ENCODE measurements at places on chromosomes 13 and 19.

DNA sequence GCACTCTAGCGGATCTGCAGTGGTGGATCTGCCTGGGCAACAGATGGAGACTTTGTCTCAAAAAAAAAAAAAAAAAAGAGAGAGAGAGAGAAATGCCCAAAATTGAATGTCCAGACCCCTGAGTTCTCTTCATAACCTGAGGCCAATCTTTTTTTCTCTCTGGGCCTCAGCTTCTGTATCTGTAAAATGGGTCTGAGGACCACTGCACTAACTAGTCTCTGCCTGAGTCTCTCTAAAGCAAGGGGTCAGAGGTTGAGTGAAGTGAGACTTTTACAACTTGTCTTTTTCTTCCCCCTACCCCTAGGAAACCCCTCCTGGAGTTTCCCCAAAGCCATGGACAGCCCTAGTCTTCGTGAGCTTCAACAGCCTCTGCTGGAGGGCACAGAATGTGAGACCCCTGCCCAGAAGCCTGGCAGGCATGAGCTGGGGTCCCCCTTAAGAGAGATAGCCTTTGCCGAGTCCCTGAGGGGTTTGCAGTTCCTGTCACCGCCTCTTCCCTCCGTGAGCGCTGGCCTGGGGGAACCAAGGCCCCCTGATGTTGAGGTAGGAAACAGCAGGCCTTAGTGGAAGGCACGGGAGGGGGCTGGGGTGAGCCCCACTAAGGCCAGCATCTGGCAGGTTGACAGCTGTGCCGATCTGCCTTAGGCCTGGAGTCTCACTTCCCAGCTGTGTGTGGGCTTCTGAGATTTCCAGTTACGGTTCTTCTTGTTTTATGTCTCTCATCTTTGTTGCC is 1.8 kb downstream of the TMEM91 start:
- H3K4me1 ChIP-seq, result peaks cover 8% of the 10 kb centered on the region
- H3K27ac ChIP-seq, result no peak overlapping the region
- DNase-seq, result no peak
- no peak overlapping the region for H3K4me3 ChIP-seq
- no peaks in the 10 kb centered on the region for H3K36me3 ChIP-seq

- peaks cover 8% of the 10 kb centered on the region for H3K27me3 ChIP-seq
- H3K4me1 ChIP-seq, result no peaks in the 10 kb centered on the region
- no peak overlapping the region for H3K27ac ChIP-seq
- no peak for DNase-seq
- H3K4me3 ChIP-seq, result no peak overlapping the region
Measured at GRCh38 chr13:23991119-23991518, 93.8 kb upstream of the C1QTNF9B start.

DNA sequence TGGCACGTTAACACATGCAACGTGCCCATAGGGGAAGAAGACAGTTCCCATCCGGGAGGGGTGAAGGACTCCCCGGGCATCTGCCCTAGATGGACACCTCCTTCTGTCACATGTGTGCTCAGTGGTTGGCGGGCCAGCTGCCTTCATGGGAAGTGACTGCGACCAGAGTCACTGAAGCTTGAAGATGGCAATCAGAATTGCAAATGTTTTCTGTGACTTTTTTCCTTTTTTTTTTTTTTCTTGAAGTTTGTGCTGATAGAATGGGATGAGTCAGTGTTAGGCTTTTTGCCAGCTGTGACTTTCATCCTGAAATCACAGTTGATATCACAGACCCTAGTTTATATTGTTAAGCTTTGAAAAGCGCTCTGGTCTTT is 109.2 kb upstream of the MCF2L start:
- no peak overlapping the region for H3K4me3 ChIP-seq
- H3K36me3 ChIP-seq, result peaks cover 7% of the 10 kb centered on the region
- H3K4me1 ChIP-seq, result peaks cover 11% of the 10 kb centered on the region
- no peaks in the 10 kb centered on the region for H3K27me3 ChIP-seq
- peak overlapping the region; percentile 14 for H3K27ac ChIP-seq

DNA sequence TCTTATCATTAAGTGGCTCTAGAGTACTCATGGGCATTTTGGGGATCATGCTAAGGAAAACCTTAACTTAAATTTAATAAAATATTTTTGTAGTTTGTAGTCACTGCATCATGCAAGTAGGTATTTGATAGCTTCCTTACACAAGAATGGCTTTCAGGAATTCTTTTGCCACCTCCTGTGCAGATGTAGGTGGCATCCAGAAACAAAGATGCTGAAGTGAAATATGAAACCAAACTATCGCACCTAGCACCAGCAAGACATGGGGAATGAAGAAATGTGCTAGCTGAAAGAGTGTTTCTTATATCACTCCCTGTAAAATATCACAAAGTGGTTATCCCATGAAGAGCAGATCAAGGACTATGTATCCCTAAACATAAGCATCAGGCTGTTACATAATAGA is 924.5 kb upstream of the PRR20A start:
- no peaks in the 10 kb centered on the region for H3K27me3 ChIP-seq

GRCh38 chr13:39040206-39040605 is 1.9 kb downstream of the NHLRC3 start:
- no peaks in the 10 kb centered on the region for H3K36me3 ChIP-seq
- no peak for DNase-seq
- no peak overlapping the region for H3K4me3 ChIP-seq
- H3K4me1 ChIP-seq, result peaks cover 20% of the 10 kb centered on the region
- no peak overlapping the region for H3K27ac ChIP-seq
- no peaks in the 10 kb centered on the region for H3K27me3 ChIP-seq
